ENCODE measurements at places on chromosomes 3 and 15. TPM values are rescaled to one million over a fixed set of nuclear protein-coding genes. Genes with fewer than 3 reads are reported as not detected.

Gene TMEM108
- total RNA-seq = 0.12 TPM

Gene ACKR2
- 1.2 TPM for total RNA-seq

Gene PRTG
- total RNA-seq = 0.25 TPM

Gene C3orf20
- total RNA-seq = 0.51 TPM

Gene STRIT1
- total RNA-seq = not detected

Gene AGBL1
- total RNA-seq = 0.14 TPM

Gene KCNAB1
- not detected for total RNA-seq
